ENCODE measurements at places on chromosomes 4 and X. TPM values are rescaled to one million over a fixed set of nuclear protein-coding genes. Genes with fewer than 3 reads are reported as not detected.

- peaks cover 13% of the 10 kb centered on the region for H3K36me3 ChIP-seq
- no peak overlapping the region for H3K4me3 ChIP-seq
- peaks cover 2% of the 10 kb centered on the region for H3K27me3 ChIP-seq
Observed at GRCh38 chr4:8502836-8503585, 62.4 kb downstream of the TRMT44 start.

The CCNQ gene
- 17.4 TPM for total RNA-seq

The ARSJ gene
- 6.6 TPM for total RNA-seq

The NEUROG2 gene
- 0.09 TPM for total RNA-seq

The EXOC1L gene
- not detected for total RNA-seq

GRCh38 chr4:84492737-84493091 is 6.4 kb downstream of the NKX6-1 start:
- peak overlapping the region; percentile 66 for H3K4me3 ChIP-seq
- H3K4me1 ChIP-seq = peaks cover 51% of the 10 kb centered on the region
- H3K27ac ChIP-seq = no peak overlapping the region
- DNase-seq = peak; percentile 36
- no peaks in the 10 kb centered on the region for H3K36me3 ChIP-seq

The FGFBP1 gene
- total RNA-seq = not detected

- DNase-seq = no peak
- H3K36me3 ChIP-seq = peaks cover 3% of the 10 kb centered on the region
- peaks cover 12% of the 10 kb centered on the region for H3K4me1 ChIP-seq
- H3K27ac ChIP-seq = no peak overlapping the region
- H3K27me3 ChIP-seq = no peaks in the 10 kb centered on the region
Observed at GRCh38 chr4:161907590-161907955, 256.2 kb downstream of the FSTL5 start.

The GPAT3 gene
- total RNA-seq = 1.6 TPM

- no peak overlapping the region for H3K27ac ChIP-seq
- H3K36me3 ChIP-seq = peaks cover 7% of the 10 kb centered on the region
- no peak overlapping the region for H3K4me3 ChIP-seq
- DNase-seq = peak; percentile 12
- peaks cover 13% of the 10 kb centered on the region for H3K4me1 ChIP-seq
- H3K27me3 ChIP-seq = no peaks in the 10 kb centered on the region
Observed at GRCh38 chrX:98448524-98448923, 1564.8 kb downstream of the RPA4 start.

The PRRG3 gene
- 5.1 TPM for total RNA-seq

The SUPT20HL2 gene
- not detected for total RNA-seq

The HSPA4L gene
- 9.6 TPM for total RNA-seq

The GAGE12F gene
- 0.82 TPM for total RNA-seq

DNA sequence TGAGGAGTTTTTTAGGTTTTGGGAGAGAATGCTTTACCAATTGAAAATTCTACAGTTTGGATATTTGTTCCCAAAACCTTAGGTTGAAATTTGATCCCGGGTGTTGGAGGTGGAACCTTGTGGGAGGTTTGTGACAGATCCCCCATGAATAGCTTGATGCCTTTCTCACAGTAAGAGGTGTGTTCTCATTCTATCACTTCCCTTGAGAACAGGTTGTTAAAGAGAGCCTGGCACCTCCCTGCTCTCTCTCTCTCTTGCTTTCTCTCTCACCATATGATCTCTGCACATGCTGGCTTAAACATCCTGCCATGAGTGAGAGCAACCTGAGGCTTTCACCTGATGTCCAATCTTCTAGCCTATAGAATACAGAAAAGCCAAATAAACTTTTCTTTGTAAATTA is 1475.5 kb upstream of the AGA start:
- peaks cover 19% of the 10 kb centered on the region for H3K4me1 ChIP-seq
- no peaks in the 10 kb centered on the region for H3K27me3 ChIP-seq
- peaks cover 10% of the 10 kb centered on the region for H3K36me3 ChIP-seq
- H3K27ac ChIP-seq = peak overlapping the region; percentile 77
- peak overlapping the region; percentile 1 for H3K4me3 ChIP-seq
- DNase-seq = no peak

The TMEM31 gene
- 0.27 TPM for total RNA-seq

GRCh38 chrX:128759745-128760144 is 707.5 kb upstream of the ACTRT1 start:
- no peak overlapping the region for H3K4me3 ChIP-seq
- H3K4me1 ChIP-seq = peaks cover 2% of the 10 kb centered on the region
- no peak overlapping the region for H3K27ac ChIP-seq
- H3K36me3 ChIP-seq = peaks cover 5% of the 10 kb centered on the region

The PCYT1B gene
- total RNA-seq = 27.2 TPM

GRCh38 chr4:83725336-83726085 is 189.6 kb downstream of the GPAT3 start:
- H3K27me3 ChIP-seq = no peaks in the 10 kb centered on the region
- DNase-seq = no peak
- no peak overlapping the region for H3K27ac ChIP-seq
- no peak overlapping the region for H3K4me3 ChIP-seq
- peaks cover 13% of the 10 kb centered on the region for H3K4me1 ChIP-seq
- H3K36me3 ChIP-seq = no peaks in the 10 kb centered on the region

The DDX60 gene
- total RNA-seq = 2.7 TPM

DNA sequence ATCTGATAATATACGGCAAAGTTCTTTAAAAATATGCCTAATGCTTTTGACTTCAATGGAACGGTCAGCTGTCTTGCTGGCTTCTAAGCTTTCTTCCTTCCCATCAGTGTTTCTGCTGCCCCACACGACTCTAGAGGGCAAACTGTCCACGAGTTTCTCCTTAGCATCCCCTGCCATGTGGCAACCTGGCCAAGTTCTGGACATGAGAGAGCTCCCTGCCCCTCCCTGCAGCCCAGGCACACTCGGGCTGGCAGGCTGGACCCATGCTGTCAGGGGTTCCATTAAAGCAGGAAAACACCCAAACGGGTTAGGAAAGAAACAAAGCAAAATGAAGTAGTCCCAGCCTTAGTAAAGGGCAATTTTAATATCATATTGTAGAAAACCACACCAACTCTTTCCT is 38.8 kb downstream of the KDR start:
- peak overlapping the region; percentile 83 for H3K27ac ChIP-seq
- peaks cover 22% of the 10 kb centered on the region for H3K4me1 ChIP-seq
- no peaks in the 10 kb centered on the region for H3K27me3 ChIP-seq
- no peak for DNase-seq
- no peak overlapping the region for H3K4me3 ChIP-seq

Measured in WTC11 (cell line).